ENCODE measurements at places on chromosomes 2 and 18.

- no peak for DNase-seq
These were observed 63.4 kb upstream of the ZBTB7C start for GRCh38 chr18:48472610-48473009.

- no peak for DNase-seq
These were observed 31.2 kb downstream of the CFAP221 start for GRCh38 chr2:119575439-119575838.

DNA sequence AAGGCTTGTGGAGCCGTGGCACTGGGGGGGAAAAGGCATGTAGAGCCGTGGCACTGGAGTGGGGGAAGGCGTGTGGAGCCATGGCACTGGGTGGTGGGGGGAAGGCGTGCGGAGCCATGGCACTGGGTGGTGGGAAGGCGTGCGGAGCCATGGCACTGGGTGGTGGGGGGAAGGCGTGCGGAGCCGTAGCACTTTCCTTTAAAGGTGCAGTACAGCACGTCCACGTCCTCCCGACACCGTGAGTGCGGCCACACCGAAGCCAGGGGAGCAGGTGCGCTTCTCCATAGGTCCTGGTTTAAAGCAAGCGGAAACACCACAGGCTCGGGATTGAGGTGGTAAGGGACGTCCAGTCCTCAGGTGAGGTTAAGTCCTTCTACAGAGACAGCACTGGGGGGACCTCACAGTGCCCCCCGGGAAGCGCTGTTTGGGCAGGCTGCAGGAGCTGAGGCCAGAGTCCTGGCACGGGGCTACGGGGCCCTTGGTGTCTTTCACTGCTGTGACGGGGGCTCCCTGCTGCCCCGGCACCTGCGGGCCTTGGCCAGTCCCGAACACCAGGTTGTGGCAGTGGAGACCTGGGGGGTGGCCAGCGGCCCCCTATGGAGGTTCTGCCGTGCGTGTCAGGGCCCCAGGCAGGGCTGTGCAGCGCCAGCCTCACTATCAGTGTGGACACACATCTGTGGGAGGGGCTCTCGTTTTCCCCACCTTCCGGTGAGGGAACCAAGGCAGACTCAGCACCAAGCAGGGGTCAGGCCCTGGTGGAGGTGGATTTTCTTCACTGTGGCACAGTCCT, 93.0 kb upstream of the CTDP1 start:
- no peak for DNase-seq

DNA sequence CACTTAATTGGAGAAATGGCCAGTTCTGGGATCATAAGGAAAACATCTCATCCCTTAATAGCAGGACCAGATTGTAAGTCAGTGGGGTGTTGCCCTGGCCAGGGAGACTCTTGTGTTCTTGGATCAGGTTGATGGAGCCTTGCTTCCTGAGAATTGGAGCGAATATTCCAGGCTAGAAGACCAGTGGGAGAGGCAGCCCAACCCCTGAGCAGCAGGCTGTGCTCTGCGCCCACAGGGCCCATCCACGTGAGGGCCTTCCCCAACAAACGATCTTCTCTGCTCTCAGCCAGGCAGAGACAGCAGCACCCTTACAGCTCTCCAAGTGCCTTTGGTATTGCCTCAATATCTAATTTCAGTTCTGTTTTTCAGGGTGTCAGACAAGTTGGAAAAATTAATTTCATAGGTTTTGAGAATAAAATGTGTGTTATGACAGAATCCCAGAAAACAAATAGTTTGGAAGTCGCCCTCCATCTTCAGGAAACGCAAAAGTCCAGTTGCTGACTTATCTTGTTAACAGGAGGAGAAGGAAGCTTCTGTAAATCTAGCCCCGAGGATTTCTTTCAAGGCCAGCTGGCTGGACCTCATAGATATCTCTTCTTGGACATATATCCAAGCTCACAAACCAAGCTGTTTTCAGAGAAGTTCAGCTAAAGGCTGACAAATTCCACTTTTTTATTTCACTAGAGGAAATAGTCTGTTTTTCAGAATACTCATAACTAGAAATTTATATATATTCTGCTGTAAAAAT, 105.5 kb downstream of the COPS8 start:
- DNase-seq = no peak

- DNase-seq = no peak
These were observed 15.9 kb upstream of the SEC11C start for GRCh38 chr18:59123588-59124369.

DNA sequence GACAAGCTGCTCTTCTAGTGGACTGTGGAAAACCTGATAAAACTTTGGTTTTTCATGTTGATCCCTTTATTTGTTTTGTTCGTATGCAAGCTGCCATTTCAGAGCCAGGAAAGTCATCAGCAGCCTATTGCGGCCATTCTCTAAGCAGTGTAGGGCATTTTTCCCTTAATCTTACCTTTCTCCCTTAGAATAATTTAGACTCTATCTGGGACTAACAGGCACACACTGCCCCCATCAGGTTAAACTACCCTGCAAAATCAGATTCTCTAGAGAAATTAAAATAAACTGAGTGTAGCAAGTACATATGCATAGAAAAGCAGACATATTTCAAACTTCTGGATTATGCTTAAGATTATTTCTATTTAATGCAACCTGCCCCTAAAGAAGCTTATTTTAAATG, 347.5 kb downstream of the METTL4 start:
- DNase-seq = no peak

GRCh38 chr18:64749884-64750283, 601.0 kb upstream of the LINC00305 start:
- no peak for DNase-seq

GRCh38 chr2:128305555-128306080, 13.1 kb downstream of the HS6ST1 start:
- DNase-seq = no peak

DNA sequence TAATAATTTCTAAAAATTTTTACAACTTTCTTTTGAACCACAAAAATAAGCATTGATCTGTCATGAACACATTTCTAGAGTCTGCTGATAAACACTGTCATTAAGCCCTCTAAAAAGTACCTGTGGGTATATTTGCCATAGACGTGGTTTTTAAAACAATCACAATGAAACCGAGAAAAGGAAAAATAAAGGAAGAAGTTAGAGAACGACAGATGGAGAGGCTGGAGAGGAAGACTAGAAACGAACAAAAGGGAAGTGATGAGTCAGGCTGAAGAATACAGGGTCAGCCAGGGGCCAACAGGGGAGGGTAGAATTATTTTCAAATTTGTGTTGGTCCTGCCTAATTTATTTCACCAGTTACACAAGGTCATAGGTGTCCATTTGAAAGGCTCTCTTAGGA, 62.0 kb downstream of the MYL12B start:
- DNase-seq = no peak

- no peak for DNase-seq
These were observed 460.0 kb upstream of the MYT1L start for GRCh38 chr2:2791031-2791430.

GRCh38 chr2:152369176-152369860, 34.3 kb downstream of the FMNL2 start:
- DNase-seq = no peak

GRCh38 chr2:75130171-75130570, 69.1 kb downstream of the TACR1 start:
- no peak for DNase-seq

GRCh38 chr2:174336501-174337336, 2.0 kb downstream of the SP9 start:
- DNase-seq = no peak

Data from stimulated activated CD8-positive, alpha-beta memory T cell treated with anti-CD3 and anti-CD28 coated beads, Interleukin-4, amount 100 ng/mL, for 24 hours (primary cell).